ENCODE measurements at places on chromosomes 7 and 10.

DNA sequence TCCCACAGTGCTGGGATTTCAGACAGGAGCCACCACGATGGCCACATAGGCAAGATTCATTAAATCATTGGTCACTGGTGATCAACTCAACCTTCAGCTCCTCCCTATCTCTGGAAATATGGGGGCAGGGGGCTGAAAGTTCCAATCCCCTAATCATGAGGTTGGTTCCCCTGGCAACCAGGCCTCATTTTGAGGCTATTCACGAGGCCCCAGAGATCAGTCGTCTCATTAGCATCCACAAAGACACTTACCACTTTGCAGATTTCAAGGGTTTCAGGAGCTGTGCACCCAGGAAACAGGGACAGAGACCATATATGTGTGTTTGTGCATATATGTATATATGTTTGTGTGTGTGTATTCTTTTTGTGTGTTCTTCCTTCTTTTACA is 7.7 kb upstream of the GUSB start:
- no peak for DNase-seq

DNA sequence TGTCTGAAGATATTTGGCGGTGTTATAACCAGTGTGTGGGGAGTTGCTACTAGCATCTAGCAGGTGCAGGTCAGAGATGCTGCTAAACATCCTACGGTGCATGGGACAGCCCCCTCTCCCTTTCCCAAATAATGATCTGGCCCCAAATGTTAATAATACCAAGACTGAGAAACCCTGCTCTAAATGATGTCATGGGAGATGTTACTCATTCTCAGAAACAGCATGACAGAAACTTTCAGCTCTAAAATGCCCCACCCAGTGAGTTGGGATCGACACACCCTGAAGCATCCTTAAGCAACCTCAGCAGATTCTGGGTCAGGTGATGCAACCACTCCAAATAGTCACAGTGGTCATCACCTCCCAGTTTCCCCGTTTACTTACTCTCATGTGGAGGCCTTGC is 108.8 kb upstream of the MPP7 start:
- no peak for DNase-seq

DNA sequence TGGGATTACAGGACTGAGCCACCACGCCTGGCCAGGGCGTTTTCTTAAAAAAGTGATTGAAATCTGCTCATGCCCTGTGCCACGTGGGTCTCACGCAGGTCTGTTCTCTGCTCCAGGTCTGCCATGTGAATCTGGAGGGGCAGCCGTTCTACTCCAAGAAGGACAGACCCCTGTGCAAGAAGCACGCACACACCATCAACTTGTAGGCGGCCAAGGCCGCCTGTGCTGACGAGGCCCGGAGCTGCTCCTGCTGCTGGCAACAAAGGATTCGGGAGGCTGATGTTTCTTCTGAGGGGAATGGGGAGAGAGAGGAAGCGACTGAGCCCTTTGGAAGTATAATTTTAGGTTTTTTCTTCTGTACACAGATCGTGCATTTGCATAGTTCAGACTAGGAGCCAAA is 23.6 kb upstream of the BMPR1A start:
- no peak for DNase-seq

GRCh38 chr7:96189129-96189820 is 132.6 kb downstream of the SLC25A13 start:
- DNase-seq, result no peak

DNA sequence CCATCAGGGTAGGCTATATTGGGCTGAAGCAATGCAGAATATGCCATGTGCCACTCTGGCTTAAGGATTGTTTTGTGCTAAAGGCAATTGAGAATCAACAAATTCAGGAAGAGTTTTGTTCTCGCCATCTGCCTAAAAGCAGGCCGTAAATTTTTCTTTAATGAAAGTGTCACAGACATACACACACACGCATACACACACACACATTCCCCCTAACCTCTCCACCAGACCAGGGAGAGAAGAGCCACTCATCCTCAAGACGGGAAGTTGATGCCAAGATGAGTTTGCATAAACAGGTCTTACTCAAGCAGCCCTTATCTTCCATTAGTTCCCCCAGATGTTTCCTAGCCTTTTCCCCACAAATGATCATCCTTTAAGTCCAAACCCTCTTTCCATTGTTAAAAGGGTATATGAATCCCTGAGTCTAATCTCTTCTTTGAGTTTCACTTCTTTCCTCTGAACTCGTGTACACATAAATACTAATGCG is 59.6 kb upstream of the TRIM24 start:
- DNase-seq, result no peak

DNA sequence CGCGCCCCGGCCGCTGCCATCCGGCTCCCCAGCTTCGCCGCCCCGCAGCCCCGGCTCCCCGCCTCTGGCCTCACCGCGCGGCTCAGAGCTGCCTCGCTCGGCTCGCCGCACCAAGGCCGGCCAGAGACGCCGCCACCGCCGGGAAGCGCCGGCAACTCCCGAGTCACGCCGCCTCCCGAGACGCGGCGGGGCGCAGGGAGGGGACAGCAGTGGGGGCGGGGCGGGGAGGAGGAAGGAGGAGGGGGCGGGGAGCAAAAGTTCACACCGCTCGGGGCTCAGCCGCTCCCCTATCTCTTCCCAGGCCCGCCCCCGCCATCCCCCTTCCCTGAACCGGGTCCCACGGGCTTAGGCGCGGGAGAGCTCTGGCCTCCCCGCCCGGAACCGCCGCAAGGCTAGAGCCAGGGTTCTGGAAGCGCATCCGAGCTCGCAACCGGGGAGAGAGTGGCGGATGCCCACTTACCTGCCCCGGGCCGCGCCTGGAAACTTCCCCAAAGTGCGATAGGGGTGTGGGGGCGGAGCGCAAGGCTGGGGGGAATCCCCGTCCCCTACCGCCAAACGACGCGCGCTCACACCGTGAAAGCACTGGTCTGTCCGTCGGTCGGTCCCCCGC is 1.0 kb downstream of the CHST15 start:
- no peak for DNase-seq

GRCh38 chr10:132030898-132031463 is 34.8 kb upstream of the JAKMIP3 start:
- no peak for DNase-seq

DNA sequence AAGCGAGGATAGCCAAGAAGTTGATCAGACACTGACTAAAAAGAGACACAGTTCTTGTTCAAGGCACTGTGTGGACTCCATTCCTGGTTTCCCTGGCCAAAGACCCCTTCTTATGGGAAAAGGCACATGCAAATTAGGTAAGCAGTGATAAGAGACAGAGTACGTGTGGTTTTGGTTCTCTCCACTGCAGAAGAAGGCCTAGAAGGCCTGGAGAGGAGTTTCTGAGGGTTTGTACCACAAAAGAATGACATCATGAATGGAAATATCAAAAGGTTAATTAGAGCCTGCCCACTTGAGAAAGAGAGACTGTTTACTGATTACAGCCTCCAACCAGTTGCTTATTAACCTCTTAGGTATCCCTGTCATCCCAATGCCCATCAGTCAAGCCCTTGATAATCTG is 137.5 kb downstream of the ZNF365 start:
- DNase-seq, result no peak

DNA sequence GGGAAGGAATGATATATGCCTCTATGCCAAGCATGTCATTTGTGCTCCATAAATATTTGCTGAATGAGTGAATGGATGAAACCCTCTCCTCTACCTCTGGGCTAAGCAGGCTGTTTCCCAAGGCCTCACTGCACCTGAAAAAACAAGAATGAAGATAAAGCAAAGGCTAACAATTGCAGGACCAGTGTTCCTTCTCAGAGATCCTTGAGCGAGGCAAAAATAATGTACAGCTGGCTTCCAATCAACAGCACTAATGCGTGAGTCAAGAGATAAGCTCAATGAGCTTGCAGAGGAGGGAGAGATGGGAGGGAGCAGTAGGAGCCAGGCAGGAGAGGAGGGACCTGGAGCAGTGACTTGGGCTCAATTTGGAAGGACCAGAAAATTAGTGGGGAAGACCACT is 144.5 kb upstream of the NFE2L3 start:
- no peak for DNase-seq

GRCh38 chr10:986881-987619 is 1.2 kb upstream of the GTPBP4 start:
- no peak for DNase-seq

GRCh38 chr7:100163006-100163531 is 4.5 kb upstream of the TRAPPC14 start:
- DNase-seq, result no peak

DNA sequence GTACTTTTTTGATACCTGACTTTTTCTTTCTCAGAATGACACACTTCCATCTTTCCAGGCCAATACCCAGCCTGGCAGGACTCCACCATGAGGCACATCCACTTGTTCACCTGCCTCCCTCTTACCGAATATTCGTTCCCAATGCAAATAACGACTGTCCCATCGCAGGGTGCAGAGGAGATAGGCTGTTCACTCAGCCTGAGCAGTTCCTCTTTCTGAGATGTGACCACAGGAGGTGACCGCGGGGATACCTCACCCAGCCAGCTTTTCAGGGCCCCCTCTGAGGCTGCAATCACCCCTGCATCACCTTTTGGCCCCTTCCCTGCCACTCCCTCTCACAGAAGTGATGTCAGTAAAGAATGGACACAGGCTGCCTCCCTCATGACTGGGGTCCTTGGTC is 28.3 kb downstream of the PTPRN2 start:
- no peak for DNase-seq

DNA sequence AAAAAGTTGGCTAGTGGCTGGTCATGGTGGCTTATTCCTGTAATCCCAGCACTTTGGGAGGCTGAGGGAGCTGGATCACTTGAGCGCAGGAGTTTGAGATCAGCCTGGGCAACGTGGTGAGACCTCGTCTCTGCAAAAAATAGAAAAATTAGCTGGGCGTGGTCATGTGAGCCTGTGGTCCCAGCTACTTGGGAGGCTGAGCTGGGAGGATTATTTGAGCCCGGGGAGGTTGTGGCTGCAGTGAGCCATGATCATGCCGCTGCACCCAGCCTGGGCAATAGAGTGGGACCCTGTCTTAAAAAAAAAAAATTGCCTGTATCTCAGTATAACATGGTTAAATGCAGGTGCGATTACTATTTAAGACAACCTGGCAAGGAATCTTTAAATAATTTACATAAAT is 61.0 kb downstream of the ADD3 start:
- no peak for DNase-seq

- no peak for DNase-seq
Measured at GRCh38 chr7:27605689-27606269, 56.9 kb downstream of the HIBADH start.

- DNase-seq, result no peak
Measured at GRCh38 chr10:4136121-4136520, 351.1 kb upstream of the KLF6 start.

DNA sequence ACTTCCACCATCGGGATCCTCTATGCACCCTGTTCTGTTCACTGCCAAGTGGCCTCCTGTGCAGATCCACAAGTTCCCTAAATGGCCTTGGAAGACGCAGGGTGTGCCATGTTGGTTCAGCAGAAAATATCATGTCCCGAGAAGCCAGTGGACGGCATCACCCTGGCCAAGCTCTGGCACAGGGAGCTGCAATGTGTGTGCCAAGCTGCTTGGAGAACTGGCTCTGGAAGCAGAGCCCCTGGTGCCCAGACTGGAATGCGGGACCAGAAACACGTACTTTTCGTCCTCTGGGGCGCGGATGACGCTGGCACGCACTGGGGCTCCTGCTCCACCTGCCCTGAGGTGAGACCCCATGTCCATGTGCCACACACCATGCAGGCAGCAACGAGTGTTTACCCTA is 124.7 kb upstream of the CARD11 start:
- no peak for DNase-seq

GRCh38 chr10:110872145-110872983 is 636 bp downstream of the PDCD4 start:
- peak; percentile 71 for DNase-seq

DNA sequence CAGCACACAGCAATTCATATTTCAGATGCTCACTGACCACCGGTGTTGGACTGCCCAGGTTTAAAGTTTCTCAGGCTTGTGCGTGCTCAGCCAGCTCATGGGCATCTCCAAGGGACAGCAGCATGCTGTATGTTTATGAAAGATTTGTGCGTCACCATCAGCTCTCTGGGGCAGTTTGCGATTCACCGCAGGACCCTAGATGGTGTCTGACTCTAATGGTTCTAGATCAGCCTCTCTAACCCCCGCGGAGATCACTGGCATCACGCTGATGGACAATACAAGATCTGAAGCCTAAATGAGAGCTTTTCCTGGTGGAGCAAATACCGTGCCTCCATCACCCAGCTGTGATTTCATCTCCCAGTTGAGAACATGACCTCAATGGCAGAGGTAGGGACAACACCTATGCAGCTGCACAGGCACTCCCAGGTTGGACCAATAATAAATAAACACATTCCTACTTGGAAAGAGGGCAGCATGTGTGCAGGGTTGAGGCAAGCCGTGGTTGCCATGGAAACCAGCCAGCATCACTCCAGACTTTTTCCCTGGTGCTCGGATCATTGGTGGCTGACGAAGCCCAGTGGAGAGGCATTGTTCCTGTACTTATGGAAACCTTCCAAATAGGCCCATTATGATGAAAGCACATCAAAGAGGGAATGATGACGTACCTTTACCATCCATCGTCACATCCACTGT is 253.6 kb downstream of the KCNMA1 start:
- DNase-seq, result no peak

DNA sequence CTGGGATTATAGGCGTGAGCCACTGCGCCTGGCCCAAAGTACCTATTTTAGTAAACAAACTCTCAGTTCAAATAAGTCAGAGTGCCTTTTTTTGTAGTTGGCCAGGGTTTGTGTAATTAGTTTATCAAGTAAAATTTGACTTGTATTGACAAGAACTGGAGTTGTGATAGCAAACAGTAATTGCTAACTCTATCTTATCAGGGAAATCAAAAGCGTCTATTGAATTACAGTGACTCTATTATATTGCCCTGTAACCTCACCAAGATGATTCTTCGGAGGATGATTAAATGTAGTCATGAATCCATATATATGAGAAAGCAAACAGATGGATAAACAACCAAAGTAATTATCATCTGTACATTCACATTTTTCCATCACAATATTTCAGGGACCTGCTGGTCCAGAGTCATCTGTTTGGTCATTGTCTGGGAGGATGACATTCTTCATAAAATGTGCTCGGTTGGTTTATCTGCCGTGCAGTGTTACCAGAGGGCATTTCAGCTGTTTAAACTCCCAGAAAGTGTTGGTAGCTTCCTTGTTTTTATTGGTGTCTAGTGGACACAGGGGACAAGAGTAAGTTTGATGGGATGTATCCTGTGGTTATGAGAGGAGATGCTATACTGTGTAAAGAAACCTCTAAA is 35.6 kb downstream of the DOCK1 start:
- no peak for DNase-seq

GRCh38 chr10:101216207-101217043 is 12.8 kb downstream of the LBX1 start:
- no peak for DNase-seq

GRCh38 chr7:30901856-30902255 is 9.8 kb upstream of the AQP1 start:
- no peak for DNase-seq

GRCh38 chr10:36141856-36142560 is 499.9 kb upstream of the FZD8 start:
- no peak for DNase-seq

- no peak for DNase-seq
Measured at GRCh38 chr10:126052171-126052570, 155.8 kb downstream of the FANK1 start.

GRCh38 chr7:3806516-3806915 is 505.5 kb downstream of the SDK1 start:
- DNase-seq, result no peak

- no peak for DNase-seq
Measured at GRCh38 chr7:108627476-108628051, 57.9 kb downstream of the DNAJB9 start.

GRCh38 chr7:132551886-132552285 is 24.4 kb downstream of the PLXNA4 start:
- no peak for DNase-seq

- no peak for DNase-seq
Measured at GRCh38 chr10:89295597-89295996, 6.2 kb upstream of the IFIT2 start.

All from activated T-helper 1 cell treated with anti-CD3 and anti-CD28 coated beads, Interleukin-2, amount 50 U/mL, for 16 hours (primary cell).